Activated CD4-positive, alpha-beta memory T cell treated with anti-CD3 and anti-CD28 coated beads, Interleukin-2, amount 10 ng/mL, durations not matched to agents 7 days and 5 days (primary cell): ENCODE measurements at places on chromosomes 16 and 17.

- no peak for DNase-seq
Observed at GRCh38 chr16:56604966-56605365, 3.4 kb upstream of the MT2A start.

DNA sequence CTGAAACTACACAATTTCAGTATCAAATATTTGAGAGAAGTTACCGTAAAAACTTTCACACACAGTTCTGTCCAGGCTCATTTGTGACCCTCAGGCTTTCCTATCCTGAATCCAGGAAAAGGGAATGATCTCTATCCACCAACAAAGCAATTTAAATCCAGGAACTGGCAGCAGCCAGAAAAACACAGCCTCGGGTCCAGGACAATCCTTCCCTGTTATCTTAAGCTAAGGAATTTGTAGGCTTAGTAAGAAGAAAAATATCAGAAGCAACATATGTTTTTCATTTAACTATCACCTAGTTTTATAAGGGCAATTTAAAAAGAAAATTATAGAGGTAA, 47.1 kb downstream of the TEX2 start:
- no peak for DNase-seq

GRCh38 chr16:79814124-79814523, 213.6 kb upstream of the MAF start:
- DNase-seq, result no peak

DNA sequence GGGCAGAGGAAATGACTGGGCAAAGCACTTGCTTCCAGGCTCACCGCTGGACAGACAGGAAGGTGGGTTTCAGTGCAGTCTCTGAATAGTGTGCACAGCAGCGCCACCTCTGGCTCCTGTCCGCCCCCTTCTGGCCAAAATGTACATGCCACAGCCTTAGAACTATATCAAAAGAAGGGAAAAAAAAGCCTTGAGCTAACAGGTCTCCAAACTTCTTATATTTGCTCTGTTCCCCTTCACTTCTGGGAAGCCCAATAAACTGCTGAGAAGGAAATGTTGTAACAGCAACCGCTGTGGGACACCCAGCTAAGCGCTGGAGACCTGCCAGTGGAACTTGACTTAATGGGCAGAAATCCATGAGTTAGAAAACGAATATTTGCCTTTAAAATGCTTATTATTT, 17.5 kb downstream of the COG7 start:
- peak; percentile 72 for DNase-seq

DNA sequence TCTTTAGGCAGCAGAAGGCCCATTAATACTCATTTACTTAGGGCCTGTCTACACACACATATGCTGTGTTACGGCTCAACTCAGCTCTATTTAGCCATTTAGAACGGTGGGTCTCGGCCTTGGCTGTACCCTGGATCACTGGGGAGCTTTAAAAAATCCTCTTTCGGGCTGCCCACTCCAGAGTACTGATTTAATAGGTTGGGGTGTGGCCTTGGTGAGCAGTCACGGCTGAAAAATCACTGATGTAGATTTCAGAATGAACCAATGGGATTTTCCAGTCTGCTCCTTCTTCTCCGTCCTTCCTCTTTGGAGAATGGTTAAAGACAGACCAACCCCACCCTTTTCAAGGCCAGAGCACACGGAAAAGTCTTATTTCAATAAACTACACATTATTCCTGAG, 223.5 kb downstream of the CCDC182 start:
- no peak for DNase-seq
